Right cardiac atrium (tissue), 5 donors: ENCODE measurements at places on chromosomes 5 and 9.

DNA sequence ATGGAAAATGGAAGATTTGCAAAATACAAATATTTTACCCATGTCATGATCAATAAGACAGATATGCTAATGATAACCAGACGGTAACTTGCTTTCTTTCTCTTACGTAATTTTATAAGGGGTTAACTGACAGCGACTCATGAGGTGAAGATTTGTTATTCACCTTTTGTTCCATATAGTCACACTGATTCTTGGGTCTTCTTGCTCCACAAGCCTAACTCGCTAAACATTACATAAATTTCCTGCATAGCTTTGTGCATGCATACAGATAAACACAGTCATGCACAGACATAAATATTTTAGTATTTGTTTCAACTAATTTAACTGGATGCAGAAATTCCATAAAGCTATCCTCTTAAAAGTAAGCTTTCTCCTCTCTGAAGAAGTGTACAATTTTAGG lies 225.9 kb downstream of the VPS13A start:
- DNase-seq, result no peak

DNA sequence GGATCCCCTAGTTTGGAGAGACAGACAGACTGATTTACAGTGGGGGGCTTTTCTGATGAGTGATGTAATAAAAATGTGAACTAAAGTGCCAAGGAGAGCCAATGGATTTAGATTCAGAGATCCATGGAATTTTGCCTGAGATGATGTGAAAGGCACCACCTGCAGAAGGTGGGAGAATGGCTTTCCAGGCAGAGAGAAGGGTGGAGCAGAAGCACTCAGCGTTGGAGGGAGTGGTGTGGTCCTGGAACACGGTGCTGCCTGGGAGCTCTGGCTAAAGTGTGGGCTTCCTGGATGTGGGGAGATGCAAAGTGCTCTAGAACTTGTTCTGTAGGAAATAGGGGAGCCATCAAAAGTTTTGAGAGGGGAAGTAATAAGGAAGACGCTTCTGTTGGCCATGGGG lies 57.0 kb downstream of the IQGAP2 start:
- no peak for DNase-seq

- DNase-seq, result no peak
Measured at GRCh38 chr5:130875656-130876055, 289.4 kb downstream of the HINT1 start.

DNA sequence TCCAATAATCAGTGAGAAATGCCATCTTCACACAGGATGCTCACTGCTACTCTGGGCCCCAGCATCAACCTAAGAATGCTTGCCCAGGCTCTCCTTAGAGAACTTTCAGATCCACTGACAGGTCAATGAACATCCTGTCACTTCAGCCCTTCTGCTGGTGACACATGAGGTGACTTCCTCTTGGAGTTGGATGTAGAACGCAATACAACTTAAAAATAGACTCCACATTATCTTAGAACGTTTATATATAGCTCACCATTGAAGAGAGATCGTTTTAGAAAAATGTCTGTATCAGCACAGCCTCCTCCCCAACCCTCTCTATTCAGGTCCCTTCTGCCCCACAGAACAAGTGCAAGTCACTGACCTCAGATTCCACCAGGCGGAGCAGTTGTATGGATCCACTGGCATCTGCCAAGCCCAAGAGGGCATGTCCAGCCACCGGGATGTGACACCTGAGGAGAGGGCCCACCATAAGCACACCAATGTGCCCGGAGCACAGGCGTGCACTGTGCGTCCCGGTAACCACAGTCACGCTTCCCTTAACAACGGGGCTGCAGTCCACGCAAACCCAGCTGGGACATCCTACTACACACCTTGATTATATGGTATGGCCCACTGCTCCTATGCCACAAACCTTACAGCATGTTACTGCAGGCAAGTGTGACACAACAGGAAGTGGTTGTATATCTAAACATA lies 2.9 kb downstream of the DPH7 start:
- DNase-seq, result peak; percentile 55

- DNase-seq, result no peak
Measured at GRCh38 chr5:177044641-177045040, 22.1 kb downstream of the ZNF346 start.

DNA sequence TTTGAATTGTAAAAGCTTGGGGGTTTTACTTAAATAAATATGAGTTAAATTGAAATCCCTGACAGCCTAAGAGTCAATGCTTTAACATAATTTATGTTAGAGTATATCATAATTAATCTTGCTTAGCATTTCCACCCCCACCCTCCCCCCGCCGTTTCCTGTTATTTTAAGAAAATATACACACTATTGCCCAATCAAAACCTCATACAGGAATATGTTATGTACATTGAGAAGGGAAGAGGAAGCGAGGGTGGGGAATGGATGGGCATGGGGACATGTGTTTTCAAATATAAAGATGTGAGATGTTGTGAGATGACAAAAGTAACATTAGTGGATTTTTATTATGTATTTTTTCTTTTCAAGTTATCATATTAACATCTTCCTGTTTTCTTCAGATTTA lies 561.1 kb upstream of the MEF2C start:
- DNase-seq, result no peak

GRCh38 chr9:89357331-89358197 lies 39.3 kb downstream of the SECISBP2 start:
- no peak for DNase-seq

- peak; percentile 39 for DNase-seq
Measured at GRCh38 chr9:116550696-116551436, 136.2 kb upstream of the TRIM32 start.

- no peak for DNase-seq
Measured at GRCh38 chr5:146860213-146860893, 18.2 kb downstream of the PPP2R2B start.

- DNase-seq, result no peak
Measured at GRCh38 chr5:119302916-119303897, 52.6 kb upstream of the TNFAIP8 start.

GRCh38 chr5:29134418-29134817 lies 2059.1 kb upstream of the CDH6 start:
- DNase-seq, result no peak

DNA sequence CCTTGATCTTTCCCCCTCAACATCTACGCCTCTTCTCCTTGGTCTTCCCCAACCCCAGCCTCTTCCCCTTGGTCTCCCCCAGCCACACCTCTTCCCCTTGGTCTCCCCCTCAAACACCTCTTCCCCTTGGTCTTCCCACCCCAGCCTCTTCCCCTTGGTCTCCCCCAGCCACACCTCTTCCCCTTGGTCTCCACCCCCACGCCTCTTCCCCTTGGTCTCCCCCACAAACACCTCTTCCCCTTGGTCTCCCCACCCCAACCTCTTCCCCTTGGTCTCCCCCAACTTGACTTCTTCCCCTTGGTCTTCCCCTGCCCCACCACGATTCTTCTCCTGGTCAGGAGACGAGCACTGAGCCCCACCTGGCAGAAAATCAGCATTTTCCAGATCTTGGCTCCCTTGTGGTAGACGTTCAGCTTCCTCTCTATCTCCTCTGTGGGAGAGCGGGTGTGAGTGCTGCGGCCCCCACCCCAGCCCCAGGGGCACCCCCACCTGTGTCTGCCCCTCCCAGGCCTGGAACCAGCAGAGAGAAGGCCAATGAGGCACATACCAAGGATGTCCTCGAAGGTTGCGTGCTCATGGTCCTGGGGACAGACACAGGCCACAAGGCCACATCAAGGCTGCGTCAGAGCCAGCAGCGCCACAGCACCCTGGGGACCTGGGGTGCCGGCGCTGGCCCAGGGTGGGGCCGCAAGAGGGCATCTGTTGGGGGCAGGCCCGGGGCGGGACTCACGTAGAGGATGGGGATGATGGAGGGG lies 7.0 kb downstream of the NSMF start:
- DNase-seq, result peak; percentile 71

DNA sequence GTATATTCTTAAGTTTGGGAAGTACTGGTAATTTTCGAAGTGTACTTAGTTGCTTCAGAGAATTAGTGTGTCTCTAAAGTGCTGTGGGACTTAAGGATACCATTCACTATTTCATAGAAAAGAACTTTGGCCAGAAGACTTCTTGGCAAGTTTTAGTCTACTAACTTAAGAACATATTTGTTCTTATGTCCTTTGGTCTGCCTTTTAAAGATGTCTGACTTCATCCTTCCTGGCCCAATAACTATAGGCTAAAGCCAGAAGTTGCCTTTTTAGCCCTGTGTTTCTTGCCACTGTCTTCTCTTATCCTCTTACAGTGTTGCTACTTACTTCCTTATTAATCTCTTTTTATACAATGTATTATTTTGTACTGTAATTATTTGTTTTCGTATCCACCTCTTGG lies 6.3 kb downstream of the RBM27 start:
- DNase-seq, result no peak

DNA sequence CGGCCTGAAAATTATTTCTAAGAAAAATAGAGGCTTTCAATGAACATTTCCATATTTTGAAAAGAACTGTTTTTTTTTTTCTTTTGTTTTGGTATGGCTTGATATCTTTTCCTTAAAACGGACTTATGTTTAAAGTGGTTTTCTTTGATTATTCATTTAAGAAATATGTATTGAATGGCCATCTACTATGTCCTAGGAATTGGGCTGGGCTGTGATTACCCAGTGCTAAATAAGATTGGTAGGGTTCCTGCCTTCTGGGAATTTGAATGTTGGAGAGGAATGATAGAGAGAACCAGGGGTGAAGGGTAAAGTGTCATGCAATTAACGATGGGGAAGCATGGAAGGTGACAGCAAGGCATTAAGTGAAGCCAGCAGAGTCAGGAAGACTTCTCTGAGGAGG lies 33.2 kb downstream of the TNFSF8 start:
- DNase-seq, result no peak

- DNase-seq, result no peak
Measured at GRCh38 chr5:78890667-78891379, 94.3 kb downstream of the ARSB start.

DNA sequence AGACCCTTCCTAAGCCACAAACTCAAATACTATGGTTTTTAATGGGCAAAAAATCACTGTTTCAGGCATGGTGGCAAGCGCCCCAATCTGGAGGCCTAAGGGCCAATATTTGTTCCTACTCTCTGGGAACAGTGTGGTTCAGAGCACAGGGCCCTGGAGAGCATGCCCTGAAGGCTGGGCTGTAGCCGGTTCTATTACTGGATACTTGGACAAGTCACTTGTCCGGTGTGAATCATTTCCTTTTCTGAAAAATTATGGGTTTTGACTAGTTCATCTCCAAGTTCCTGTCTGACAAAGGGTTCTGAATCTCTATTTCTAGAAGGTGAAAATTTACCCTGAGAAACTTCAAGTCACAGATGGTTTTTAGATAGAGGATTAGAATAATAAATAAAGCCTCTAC lies 75.0 kb downstream of the OTULIN start:
- no peak for DNase-seq
